NCI-H1092 treated with DMSO at 0.1 percent for 48 hours (cell line): ENCODE measurements at places on chromosomes 2 and 18.

- no peak for DNase-seq
These were observed 15.9 kb downstream of the LYPD6 start for GRCh38 chr2:149346272-149346671.

DNA sequence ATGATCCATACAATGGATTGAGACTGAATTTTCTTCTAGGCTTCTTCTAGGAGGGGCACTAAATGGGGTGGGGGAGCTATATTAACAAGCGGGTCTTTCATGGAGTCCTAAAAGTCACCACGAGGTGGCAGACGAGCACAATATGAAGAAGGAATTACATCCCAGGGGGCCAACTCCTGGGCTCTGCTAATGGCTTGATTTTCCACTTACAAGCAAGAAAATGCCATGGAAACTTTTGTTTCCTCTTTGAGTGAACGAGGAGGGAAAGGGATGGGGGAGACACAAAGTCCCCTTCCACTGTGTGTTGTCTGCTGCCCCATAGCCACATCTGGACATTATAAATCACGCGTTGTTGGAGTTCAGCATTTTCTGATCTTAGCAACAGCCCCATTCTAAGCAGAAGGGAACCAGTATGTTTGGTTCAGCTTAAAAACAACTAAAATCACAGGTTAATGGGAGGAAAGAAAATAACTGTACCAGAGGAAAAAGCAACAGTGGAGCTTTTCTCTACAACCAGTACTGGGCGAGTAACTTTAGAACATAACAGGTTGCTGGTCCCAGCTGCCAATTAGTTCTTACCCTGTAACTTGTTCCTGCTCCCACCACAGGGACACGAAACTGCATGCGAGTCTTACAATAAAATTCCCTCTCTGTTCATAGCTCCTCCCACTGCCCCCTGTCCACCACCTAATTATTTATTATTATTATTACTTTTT lies 285.0 kb upstream of the PARD3B start:
- peak; percentile 78 for DNase-seq

GRCh38 chr2:202178346-202178958 lies 59.9 kb downstream of the SUMO1 start:
- DNase-seq = peak; percentile 17

DNA sequence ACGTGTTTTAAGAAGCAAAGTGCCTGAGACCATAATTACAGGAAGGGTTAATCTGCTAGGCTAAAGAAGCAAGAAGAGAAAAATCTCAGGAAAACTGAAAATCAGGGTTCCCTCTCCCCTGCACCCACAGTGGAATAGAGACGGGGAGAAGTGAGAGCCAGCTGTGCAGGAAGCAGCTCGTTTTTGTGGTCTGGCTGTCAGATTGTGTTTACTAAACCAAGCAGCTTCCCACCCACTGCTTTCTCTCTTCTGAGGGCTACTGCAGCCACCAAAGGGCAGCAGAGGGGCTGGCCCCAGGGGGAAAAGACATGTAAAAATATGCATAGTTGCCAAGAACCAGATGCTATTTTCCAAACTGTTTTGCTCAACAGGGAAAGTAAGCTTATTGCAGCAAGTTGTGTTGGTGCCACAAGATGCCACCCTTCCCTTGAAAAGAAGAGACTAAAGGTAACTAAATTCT lies 72.6 kb upstream of the THUMPD2 start:
- peak; percentile 9 for DNase-seq

- no peak for DNase-seq
These were observed 5.5 kb upstream of the SFT2D3 start for GRCh38 chr2:127695491-127696472.

DNA sequence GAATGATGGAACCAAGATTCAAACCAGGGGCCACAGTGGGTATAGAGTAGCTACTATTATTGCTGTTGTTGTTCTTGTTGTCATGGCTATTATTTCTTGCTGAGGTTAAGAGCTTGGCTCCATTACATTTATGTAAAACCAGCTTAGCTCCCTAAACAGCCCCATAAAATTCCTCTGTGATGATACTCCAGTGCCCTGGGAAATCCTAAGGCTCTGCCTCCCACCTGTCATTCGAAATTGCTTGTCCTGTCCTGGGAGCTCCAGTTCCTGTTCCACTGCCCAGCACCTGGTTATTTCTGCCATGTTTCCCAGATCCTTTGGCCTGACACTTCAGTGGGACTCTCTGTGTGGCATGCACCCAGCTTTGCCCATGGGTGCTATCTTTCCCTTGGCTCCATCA lies 27.8 kb upstream of the NCOA1 start:
- no peak for DNase-seq

GRCh38 chr2:151111599-151112278 lies 149.9 kb downstream of the RBM43 start:
- DNase-seq = no peak

DNA sequence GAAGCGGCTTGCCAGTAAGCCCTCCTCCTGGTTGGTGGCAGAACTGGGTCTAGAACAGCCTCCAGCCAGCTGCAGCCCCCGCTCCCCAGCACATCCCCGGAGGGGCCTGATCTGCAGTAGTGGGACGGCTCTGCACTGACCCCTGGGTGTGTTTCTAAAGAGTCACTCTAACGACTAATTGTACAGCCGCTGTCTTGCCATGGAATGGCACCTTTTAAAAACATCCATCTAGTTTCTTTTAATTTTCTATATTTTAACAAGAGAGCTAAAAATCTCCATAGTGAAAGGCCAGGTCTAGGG lies 82.0 kb downstream of the MTCL1 start:
- no peak for DNase-seq

DNA sequence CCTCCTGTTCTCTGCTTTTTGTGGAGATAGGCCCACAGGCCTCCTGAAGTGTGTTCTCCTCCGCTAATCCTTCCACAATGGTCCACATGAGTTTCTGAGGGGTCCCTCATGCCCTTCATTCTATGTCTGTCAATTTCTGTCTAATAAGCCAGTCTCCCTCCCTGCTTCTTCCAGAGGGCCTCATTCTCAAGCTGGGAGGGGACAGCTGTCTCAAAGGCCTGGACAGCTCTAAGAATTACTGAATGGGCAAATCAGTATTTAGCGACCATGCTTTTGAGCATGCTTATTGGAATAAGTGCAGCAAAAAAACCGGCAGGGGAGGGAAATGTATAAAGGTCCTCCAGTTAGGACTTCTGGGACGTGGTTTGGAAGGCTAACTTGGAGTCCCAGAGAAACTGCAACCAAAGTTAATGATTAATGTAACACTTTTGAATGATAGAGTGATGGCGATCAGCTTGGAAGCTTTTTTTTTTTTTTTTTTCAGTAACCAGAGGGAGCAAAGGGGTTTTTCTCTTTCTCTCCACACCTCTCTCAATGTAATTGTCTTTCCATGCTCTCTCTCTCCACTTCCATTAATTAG lies 890.7 kb upstream of the POU3F3 start:
- DNase-seq = no peak

- DNase-seq = no peak
These were observed 40.8 kb upstream of the SCLY start for GRCh38 chr2:238019962-238020361.

DNA sequence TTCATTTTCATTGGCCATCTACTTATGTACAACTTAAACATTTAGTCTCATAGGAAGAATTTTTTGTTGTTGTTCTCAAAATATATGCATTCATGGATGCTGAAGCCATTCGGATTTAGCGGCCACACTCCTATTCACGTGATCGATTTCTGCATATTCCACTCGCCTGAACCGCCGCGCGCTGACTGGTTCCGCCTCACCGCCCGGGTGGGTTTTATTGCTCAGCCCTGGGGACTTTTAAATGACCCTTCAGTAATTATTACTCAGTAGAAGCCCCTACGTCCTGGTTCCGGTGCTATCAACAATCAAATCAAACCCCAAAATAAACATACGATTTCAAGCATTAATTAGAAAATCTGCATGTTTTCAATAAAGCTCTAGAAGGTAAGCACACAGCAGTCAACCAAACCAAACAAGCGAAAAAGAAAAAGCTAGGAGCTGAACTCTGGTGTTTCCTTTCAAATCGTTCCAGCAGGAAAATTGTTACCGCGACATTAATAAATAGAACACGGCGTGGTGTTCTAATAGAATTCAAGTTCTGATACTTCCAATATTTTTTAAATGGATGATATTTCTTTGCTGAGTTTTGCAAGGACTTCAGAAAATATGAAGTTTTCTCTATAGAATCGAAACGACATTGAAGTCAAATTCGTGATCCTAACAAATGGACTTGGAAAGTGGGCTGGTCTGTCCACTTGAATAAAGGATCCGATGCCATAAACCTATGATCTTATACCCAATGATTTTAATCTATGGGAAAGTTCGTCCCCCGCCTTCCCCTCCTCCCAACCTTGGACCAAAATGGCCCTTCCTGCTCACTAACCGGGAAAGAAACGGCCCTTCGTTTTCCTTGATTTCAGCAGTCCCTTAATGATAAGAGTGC lies 9.3 kb downstream of the PAX3 start:
- no peak for DNase-seq

GRCh38 chr2:8679567-8679826 lies 2.4 kb upstream of the ID2 start:
- peak; percentile 63 for DNase-seq

GRCh38 chr18:66136039-66136438 lies 385.2 kb downstream of the CDH7 start:
- no peak for DNase-seq

DNA sequence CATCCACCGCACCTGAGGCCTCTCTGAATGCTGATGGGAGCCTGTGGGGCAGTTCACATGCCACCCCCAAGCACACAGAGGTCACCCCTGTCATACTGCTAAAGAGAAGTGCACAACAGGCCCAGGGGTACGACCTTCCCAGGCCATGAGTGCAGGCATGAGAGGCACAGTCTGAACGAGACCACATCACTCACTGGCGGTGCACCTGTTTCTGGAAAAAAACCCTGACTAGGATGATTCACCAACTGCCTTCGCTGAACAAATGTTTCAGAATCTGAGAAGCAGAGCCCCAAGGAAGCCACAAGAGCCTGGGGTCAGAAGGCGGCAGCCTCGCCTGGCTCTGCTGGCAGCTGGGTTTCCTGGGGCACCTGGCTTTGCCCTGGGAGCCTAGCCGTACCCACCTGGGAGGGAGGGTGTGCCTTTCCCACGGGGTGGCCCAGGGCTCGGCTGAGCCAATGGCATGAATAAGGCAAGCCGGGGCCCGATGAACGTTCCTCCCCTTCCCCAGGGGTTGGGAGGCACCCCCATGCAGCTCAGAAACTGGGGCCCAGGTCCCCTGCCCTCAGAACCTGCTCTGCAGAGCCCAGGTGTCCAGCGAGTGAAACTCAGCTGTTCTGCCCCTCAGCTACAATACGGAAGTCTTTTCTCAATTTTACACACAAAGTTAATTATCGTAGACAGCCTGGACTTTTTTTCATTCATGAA lies 73.8 kb downstream of the HDAC4 start:
- no peak for DNase-seq

- DNase-seq = no peak
These were observed 99.5 kb downstream of the DYSF start for GRCh38 chr2:71552861-71553301.

GRCh38 chr2:69298261-69298660 lies 88.8 kb downstream of the GFPT1 start:
- DNase-seq = no peak

- DNase-seq = no peak
These were observed 694.6 kb downstream of the CPS1 start for GRCh38 chr2:211251016-211251415.

GRCh38 chr2:118880501-118880900 lies 33.1 kb upstream of the EN1 start:
- no peak for DNase-seq

GRCh38 chr2:73984922-73985307 lies 205 bp downstream of the TET3 start:
- DNase-seq = peak; percentile 12

GRCh38 chr2:709138-709765 lies 32.0 kb upstream of the TMEM18 start:
- DNase-seq = no peak

DNA sequence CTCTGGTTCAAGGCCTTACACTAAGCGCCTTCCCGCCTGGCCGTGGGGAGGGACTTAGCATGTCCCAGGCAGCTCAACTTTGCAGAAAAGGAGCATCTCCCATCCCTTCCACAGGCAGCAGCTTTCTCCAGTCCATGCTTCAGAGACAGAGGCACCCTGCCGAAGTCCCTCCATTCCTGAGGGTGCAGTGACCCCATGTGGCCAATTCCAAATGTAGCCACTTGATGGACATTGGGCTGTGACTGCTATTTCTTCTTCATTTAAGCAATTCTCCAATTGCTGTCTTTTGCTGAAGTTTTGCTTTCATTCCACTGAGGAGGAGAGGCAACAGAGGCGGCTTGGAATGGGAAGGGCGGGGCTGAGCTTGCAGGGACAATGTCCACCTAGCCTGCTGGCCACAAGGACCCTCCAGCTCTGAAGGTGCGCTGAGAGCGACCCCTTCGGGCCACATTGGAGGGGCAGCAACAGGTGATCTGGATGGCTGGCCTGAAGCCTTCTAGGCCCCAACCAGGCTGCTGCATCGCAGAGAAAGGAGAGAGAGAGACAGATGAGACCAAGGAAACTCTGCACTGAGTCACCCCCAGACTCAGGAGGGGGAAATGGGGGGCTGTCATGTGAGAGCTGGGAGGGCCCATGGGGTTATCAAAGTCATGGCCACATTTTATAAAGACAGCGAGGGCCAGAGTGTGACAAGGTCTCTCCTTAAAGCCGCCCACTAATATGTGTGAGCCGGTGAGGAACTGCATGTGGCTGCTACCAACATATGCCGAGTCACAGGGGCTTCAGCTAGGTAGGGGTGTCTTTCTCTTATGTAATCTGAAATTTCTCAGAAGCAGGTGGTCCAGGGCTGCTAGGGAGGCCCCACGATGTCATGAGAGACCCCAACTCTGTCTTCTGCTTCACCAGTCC lies 61.3 kb downstream of the LONRF2 start:
- peak; percentile 39 for DNase-seq

DNA sequence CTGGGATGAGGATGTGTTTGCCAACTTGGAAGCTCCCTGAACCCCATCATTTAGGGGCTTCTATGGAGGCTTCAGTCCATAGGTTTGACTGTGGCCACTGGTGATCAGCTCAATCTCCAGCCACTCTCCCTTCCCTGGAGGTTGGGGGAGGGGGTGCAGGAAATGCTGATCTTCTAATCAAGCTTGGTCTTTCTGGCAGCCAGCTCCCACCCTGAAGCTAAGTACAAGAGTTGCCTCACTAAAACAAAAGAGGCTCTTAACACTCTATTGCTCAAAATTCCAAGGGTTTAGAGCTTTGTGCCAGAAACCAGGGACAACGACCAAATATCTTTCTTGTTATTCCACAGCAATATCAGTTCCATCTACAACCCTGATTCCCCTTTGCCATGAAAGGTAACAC lies 19.4 kb upstream of the MPPE1 start:
- DNase-seq = no peak

- DNase-seq = no peak
These were observed 204.9 kb downstream of the EN1 start for GRCh38 chr2:118642501-118642900.

GRCh38 chr2:64748561-64748960 lies 94.8 kb upstream of the SERTAD2 start:
- no peak for DNase-seq

GRCh38 chr2:72781480-72781879 lies 44.4 kb downstream of the EXOC6B start:
- no peak for DNase-seq

DNA sequence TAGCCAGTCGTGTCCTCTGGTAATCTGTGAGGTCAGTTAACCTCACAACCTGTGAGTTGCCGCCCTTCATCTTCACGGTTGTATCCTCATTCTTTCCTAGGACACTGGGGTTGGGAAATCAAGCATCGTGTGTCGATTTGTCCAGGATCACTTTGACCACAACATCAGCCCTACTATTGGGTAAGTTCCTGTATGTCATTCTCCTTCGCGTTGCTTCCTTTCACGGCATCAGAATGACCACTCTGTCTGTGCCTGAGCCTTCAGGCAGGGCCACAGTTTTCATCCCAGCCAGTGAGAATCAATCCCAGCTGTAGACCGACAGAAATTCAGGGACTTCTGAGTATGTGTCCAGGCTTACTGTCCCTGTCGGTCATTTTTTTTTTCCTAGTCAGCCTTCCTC lies 67.1 kb downstream of the RAB31 start:
- DNase-seq = no peak
